Non-pigmented ciliary epithelial cell (primary cell): ENCODE measurements at places on chromosomes 4 and X.

DNA sequence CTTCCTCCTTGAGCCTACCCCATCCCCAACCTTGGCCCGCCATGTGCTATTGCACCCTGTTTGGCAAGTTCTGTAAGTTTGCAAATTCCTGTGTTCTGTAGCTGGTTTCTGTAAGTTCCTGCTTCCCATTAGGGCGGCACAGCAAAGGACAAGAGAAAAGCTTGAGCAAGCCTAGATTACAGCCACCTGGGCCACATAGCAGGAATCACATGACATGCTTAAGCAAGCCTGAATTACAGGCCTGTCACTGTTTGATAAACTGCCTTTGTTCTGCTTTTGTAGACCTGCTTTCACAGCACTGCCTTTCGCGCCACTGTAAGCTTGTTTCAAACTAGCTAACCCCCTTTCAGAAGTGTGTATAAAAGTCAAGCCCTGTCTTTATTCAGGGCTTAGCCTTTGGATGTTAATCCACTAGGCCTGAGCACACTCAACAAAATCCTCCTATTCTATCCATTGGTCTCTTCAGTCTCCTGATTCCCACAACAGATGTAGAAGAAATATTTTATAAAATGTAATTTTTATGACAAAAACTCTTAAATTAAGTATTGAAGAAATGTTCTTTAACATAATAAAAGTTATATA, 906.8 kb upstream of the NDST4 start:
- no peak for DNase-seq

GRCh38 chr4:61379406-61379805, 179.3 kb downstream of the ADGRL3 start:
- no peak for DNase-seq

GRCh38 chr4:168515222-168516011, 18.6 kb downstream of the PALLD start:
- no peak for DNase-seq

- no peak for DNase-seq
Measured at GRCh38 chrX:39613997-39614679, 483.6 kb downstream of the BCOR start.

GRCh38 chr4:81030061-81030980, at the start of gene BMP3:
BMP3 (plus strand) TSS chr4:81030708; CDS start chr4:81031285, 577 bp downstream.
- no peak for DNase-seq

DNA sequence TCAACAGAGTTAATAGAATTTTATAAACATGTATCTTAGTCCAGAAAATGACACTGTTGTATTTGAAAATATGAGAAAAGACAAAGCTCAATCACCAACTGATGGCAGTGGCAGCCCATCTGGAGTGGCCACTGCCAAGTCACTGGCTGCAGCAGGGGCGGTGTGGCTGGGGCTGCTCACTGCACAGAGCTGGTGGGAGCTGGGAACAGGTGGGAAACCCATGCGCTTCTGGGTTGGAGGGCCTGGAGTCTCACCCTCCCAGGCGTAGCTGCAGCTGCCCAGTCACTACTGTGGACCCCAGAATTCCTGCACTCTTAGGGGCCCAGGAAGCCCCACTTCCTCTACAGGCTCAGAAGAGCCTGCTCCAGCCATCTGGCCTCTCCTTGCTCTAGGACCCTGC, 251.8 kb upstream of the NDST4 start:
- no peak for DNase-seq

GRCh38 chr4:74990276-74990875, 57.5 kb downstream of the PARM1 start:
- DNase-seq = no peak

GRCh38 chr4:176793060-176793605, 411 bp upstream of the VEGFC start:
- no peak for DNase-seq
